ENCODE measurements at places on chromosomes 4 and X.

DNA sequence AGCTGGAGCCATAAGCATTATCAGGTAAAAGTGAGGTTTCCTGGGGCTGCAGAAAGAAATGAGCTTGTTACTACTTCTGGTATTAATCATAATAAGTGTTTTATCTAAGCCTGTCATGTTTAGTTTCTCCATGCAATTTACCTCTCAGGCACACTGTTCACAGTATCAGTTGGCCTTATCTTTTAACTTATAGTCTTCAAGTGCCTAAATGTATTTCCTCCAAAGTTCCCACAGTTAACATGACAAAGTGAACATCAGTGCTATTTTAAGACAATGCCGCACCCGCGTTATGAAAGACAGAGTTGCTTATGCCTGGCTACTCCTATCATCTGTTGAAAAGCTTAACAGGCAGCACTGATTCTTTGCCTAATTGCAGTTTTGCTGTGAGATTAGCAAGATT, 408.7 kb upstream of the FAM241A start:
- no peak for DNase-seq

DNA sequence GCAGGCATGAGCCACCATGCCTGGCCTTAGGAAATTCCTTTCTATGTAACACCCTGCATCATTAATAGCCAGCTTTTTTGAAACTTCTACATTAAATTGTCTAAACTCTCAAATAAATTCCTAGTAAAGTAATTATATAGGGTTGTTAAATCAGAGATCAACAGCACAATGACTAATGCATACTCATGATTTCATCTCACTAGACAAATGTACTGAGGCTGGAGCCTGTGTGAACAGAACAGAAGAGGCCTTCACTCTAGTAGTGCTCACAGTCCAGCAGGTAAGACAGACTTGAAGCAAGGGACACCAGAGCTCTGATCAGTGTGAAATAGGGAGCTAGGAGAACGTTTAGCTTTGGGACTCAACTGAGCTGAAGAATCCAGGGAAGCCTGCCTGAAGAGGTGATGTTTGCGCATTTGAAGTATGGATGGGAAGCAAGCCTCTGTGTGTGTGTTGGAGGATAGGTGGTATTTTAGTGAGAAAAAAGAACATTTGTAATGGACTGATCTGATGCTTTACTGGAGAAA, 3.9 kb downstream of the ZFP42 start:
- no peak for DNase-seq

- DNase-seq: no peak
Observed at GRCh38 chr4:121073004-121073435, 685 bp upstream of the NDNF start.

DNA sequence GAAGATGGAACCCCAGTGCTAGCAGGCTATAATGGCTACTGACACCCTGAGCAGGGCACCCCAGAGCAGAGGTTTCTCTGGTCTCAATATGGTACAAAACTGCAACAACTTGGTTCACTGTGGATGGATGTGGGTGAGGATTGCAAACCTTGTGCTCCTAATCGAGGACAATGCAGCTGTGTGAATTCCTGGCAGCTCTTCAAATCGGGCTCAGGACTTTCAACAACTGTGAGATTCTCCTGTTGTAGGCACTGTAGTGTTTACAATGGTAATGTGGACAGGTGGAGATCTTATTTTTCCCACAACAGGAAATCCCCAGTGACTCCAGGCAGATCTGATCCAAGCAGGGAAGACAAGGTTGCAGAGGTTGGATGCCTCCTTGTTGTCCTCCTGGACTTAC, 101.5 kb downstream of the RCHY1 start:
- DNase-seq: no peak

GRCh38 chrX:66602381-66602938, 36.4 kb downstream of the EDA2R start:
- DNase-seq: no peak

DNA sequence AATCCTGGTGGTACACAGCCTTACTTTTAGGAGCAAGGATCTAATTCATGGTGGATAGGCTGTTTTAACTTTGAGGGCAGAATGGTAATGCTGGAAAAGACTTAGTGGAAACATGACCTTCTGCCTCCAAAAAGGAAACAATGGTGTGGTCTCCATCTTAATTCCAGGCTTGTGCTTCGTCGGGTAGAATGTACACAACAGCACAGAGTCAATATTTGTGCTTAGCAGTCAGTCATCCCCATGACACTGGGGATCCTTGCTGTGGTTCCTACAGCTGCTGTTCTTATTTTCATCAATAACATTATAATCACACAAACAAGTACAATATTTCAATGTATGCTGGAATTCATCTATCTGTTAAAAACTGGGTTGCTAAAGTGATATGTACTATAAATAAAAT, 104.4 kb downstream of the HHIP start:
- DNase-seq: no peak

Measured in stimulated activated CD8-positive, alpha-beta memory T cell treated with anti-CD3 and anti-CD28 coated beads, Interleukin-7, amount 100 ng/mL, for 1 hour (primary cell).